ENCODE measurements at places on chromosomes 4 and X.

DNA sequence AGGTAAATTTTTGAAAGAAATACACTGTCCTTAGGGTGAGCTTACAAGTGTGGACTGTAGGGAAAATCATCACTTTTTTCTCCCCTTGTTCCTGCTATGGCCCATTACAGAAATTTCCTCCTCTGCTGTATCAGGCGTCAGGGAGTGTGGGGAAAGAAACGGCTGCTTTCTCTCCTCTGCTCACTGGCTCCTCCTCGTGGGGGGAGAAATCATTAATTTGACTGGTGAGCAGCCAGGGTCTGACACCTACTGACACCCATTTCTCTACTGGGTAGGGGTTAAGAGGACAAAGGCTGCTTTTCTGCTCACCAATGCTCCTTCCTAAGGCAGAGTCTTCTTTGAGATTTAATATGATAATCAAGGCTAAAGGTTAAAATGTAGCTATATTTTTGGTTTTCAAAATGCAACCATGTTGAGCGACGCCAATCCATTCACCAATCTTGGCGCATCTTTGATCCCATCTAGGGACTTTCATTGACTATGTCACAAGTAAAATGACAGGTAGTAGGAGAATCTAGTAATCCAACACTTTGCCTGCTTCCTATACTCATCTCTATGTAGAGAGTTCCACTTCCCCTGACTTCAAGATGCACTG lies 25.1 kb downstream of the SETD7 start:
- DNase-seq = peak; percentile 15

GRCh38 chr4:166146806-166147540 lies 273.9 kb downstream of the TLL1 start:
- DNase-seq = no peak

- no peak for DNase-seq
These were observed 255.2 kb upstream of the SFRP2 start for GRCh38 chr4:154044108-154044531.

GRCh38 chrX:101483705-101484104 lies 1.6 kb upstream of the ARMCX4 start:
- DNase-seq = no peak

DNA sequence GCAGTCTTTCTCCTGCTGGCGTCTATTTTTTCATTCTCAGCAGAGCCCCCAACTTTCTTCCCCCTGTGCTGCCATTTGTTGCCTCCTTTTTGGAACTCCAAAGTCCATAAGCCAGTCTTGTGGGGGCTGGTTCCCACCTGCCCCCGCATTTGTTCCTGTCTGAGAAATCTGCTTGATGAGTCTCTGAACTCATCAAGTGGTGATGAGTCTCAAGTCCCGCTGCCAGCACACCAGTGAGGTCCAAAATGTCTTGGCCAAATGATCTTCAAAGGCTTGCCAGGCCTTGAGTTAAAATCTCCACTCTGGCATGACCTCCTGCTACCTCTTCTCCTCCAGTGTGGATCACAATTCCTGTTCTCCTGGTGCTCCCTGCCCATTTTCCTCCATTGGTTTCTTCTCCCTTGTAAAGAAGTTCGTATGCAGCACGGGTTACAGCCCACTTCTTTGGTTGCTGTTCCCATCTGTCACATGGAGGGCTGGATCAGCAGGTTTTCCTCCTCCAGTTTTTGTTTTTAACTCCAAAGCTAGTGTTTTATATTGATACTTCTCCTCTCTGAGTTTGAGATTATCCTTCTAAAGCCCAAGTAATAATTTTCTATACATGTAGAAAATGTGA lies 72.7 kb upstream of the LIMCH1 start:
- no peak for DNase-seq

DNA sequence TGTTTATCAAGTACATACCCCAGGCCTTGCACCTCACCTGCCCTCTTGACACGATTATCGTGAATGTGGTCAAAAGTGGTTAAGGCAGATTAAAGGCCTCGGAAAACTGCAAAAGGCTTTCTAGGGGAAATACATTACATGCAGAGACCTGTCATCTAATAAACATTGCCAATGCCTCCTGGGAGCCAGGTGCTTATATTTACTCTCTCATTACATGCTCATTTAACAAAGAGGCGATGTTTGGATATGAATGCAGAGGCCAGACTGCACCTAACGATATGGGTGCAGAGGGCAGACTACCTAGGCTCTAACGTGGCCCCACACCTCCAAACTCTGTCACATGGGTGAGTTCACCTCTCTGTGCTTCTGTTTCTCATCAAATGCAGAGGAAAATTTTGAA lies 14.5 kb downstream of the CRMP1 start:
- no peak for DNase-seq

GRCh38 chr4:3639613-3640586 lies 107.7 kb upstream of the LRPAP1 start:
- DNase-seq = no peak

DNA sequence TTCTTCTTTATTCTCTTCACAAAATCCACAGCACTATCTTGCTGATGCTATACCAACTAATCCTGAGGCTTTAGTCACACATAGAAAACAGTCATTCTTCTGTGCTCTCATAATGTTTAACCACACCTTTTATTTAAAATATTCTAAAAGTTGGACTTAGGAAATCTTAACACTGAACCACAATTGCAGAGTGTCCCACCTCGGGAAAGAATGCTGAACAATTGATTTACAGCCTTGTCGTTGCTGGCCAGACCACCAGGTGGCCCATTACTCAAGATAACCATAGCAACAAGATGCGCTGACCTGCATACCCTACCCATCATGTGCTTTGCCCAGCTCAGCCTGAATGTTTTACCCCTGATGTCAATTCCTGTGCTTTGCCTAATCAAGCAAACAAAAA lies 100.8 kb downstream of the ARSJ start:
- no peak for DNase-seq

DNA sequence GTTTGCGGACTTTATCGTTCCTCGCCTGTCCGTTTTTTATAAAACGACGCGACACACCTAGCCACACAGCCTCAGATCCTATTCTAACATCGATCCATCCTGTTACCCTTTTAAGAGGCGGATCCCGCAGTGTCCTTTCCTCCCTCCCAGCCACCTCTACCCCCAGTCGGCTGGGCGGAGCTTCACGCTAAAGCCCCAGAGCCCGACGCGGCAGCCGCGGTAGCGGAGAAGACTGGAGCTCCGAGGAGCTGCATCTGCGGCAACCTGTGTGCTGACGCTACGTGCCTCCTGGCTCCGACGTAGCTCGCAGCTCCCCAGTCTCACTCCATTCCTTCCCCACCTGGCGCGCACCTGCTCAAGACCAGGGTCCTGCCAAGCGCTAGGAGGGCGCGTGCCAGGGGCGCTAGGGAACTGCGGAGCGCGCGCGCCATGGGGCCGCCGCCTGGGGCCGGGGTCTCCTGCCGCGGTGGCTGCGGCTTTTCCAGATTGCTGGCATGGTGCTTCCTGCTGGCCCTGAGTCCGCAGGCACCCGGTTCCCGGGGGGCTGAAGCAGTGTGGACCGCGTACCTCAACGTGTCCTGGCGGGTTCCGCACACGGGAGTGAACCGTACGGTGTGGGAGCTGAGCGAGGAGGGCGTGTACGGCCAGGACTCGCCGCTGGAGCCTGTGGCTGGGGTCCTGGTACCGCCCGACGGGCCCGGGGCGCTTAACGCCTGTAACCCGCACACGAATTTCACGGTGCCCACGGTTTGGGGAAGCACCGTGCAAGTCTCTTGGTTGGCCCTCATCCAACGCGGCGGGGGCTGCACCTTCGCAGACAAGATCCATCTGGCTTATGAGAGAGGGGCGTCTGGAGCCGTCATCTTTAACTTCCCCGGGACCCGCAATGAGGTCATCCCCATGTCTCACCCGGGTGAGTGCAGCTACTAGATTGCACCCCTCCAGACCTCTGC lies at the start of gene RNF128:
RNF128 (plus strand) TSS at position 217 of the 953 bp plus-strand sequence; CDS start at position 430, 213 bp downstream.
- DNase-seq = peak; percentile 49

DNA sequence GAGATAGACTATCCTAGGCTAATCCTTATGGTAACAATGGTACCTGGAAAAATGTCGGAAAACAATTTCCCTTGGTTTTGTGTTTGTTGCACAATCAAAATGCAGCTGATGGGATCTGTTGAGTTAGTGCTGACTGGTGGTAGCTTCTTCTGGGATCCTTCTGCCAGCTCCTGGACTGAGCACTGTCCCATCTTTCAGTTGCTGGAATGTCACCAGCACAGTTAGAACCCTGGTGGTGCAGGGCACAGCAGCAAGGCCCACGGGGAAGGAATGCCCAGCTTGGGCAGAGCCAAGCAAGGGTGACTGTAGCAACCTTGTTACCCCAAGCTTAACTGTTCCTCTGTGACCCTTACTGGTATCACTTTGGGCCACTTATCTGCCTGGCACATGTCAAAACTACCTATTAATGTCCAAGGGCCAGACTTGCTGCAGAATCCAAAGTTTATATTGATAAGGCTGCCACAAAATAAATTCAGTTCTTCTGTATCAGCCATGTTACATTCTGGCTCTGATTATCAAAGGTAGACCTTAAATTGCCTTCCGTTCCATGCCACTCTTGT lies 53.1 kb downstream of the GK start:
- DNase-seq = no peak

GRCh38 chr4:1234811-1235292 lies 14.1 kb downstream of the CTBP1 start:
- no peak for DNase-seq

DNA sequence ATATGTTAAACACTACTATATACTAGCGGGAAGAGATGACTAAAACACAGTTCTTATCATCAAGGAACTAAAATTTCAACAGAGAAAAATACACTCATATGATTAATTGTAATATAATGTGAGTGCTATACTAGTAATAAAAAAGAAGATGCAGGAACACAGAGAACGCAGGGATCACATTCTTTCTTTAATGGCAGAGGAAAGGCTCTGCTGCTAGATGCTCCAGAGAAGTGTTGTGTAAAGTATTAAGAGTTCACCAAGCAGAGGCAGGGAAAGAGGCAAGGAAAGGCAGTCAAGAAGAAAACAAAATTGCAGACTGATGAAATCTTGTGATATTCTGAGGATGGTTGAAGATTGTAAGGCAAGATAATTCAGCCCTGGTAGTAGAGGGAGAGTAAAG lies 394.7 kb downstream of the PDGFC start:
- no peak for DNase-seq

GRCh38 chrX:136856050-136856449 lies 24.5 kb downstream of the RBMX start:
- no peak for DNase-seq

DNA sequence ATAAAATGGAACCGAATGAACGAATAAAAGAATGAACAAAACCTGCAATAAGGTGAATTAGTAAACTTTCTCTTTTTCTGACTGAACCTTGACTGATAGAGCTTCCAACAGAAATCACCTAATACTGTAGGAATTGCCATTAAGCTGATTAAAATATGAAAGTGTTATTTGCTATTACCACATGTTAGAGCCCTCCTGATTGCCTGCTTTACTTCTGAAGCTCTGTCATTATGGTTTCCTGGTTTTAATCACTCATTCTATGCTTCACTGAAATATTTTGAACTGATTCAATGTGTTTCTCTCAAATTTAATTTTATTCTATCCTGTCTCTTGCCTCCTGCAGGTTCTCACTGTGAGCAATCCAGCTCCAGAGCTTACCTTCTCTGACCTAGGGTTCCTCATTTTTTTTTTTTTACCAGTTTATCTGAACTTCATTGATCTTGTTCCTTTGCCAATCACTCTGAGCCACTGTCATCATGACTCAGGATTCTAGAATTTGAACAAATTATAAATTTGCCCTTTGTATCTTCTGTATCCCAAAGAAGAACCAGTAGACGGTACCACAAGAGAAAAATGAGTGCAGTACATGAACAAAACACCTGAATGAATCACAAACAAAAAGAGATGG lies 48.1 kb upstream of the UGT2B15 start:
- DNase-seq = no peak

- DNase-seq = no peak
These were observed 62.5 kb upstream of the IRF2 start for GRCh38 chr4:184536881-184537248.

DNA sequence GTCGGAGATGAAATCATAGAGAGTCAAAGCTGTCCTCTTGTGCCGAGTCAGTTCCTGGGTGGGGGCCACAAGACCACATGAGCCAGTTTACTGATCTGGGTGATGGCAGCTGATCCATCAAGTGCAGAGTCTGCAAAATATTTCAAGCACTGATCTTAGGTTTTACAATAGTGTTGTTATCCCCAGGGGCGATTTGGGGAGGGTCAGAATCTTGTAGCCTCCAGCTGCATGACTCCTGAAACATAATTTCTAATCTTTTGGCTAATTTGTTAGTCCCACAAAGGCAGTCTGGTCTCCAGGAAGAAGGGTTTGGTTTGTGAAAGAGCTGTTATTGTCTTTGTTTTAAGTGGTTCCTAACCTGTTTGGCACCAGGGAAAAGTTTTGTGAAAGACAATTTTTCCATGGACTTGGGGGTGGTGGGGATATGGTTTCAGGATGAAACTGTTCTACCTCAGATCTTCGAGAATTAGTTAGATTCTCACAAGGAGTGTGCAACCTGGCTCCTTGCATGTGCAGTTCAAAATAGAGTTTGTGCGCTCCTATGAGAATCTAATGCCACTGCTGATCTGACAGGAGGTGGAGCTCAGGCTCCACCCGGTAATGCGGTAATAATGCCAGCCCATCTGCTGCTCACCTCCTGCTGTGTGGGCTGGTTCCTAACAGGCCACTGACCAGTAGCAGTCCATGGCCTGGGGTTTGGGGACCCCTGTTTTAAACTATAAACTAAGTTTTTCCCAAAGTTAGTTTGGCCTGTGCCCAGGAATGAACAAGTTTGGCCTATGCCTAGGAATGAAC lies 29.2 kb downstream of the METAP1 start:
- no peak for DNase-seq

- DNase-seq = no peak
These were observed 207.5 kb downstream of the ANK2 start for GRCh38 chr4:113256946-113257345.

GRCh38 chr4:170226288-170226687 lies 136.5 kb upstream of the AADAT start:
- no peak for DNase-seq

- no peak for DNase-seq
These were observed 358.3 kb upstream of the BOD1L1 start for GRCh38 chr4:13985837-13986236.

DNA sequence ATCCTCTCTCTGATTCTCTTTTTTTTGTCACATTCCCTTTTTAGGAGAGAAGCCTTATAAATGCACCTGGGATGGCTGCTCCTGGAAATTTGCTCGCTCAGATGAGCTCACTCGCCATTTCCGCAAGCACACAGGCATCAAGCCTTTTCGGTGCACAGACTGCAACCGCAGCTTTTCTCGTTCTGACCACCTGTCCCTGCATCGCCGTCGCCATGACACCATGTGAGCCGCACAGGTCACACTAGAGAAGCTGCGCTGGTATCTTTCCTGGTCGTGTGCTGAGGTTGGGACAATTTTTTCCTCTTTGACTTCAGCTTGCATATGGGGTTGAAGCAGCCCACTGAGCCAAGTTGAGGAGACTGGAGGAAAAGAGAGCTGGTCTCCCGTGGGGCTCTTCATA lies 52.1 kb downstream of the KLF8 start:
- DNase-seq = no peak

GRCh38 chr4:7790999-7791398 lies 148.7 kb downstream of the AFAP1 start:
- no peak for DNase-seq

GRCh38 chr4:17630228-17630627 lies 15.8 kb downstream of the MED28 start:
- DNase-seq = no peak

GRCh38 chr4:39530682-39531081 lies 3.4 kb upstream of the UGDH start:
- no peak for DNase-seq
